Stimulated activated CD8-positive, alpha-beta memory T cell treated with anti-CD3 and anti-CD28 coated beads, Interleukin-4, amount 100 ng/mL, for 4 hours (primary cell): ENCODE measurements at places on chromosomes 11 and 22.

DNA sequence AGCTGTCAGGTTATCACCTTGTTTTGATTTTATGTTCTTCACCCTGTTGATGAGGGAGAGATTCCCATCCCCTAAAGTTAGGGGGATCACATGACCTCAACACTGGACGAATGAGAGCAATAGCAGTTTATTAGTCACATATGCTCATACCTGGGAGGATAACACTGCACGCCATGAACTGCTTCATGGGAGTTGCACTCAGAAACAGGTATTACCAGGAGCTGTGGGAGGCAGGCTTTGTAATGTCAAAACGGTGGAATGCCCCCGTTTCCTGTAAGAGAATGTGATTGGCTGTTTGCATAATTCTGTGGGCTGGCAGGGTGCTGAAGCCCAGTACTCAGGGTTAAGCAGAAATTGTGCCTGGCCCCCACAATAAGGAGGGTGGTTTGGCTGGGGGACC lies 3.2 kb upstream of the THY1 start:
- DNase-seq = no peak

DNA sequence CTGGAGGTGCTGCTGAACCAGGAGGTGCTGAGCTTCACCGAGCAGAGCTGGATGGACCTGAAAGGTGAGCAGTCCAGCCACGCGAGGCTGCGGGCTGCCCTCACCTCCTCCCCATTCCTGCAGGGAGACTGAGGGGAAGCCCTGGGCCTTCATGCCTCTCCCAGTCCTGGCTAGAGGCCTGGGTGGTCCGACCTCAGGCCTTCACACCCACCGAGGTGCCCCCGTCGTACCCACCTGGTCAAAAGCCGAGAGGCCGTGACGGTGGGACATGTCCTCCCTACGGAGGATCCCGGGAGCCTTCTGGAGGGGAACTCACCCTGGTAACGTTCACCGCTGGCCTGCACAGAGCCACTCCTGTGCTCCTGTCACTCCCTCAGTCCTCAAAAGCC lies 5.1 kb downstream of the SUSD2 start:
- no peak for DNase-seq

DNA sequence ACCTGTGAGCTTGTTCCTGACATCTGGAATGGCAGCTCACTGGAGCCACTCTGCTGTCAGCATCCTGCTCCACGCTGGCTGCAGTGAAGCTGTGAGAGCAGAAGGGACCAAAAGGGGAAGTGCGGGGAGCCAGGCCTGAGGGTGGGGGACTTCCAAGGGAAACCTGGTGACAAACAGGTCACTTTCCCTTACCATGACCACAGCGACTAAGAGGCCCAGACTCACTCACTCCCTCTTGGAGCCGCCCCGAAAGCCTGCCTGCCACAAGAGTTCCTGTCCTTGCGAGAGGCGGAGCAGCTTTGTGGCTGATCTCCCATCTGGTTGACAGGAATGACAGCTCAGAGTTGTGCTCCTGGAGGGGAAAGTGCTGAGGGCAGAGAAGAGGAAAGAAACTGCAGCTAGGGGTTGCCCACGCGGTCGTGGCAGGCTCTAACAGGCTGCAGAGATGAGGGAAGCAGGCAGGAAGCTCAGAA lies 183.8 kb upstream of the NTM start:
- DNase-seq = no peak

GRCh38 chr11:125975634-125976033 lies 29.8 kb downstream of the VSIG10L2 start:
- no peak for DNase-seq

GRCh38 chr11:12238420-12238819 lies 128.0 kb downstream of the MICAL2 start:
- DNase-seq = no peak

DNA sequence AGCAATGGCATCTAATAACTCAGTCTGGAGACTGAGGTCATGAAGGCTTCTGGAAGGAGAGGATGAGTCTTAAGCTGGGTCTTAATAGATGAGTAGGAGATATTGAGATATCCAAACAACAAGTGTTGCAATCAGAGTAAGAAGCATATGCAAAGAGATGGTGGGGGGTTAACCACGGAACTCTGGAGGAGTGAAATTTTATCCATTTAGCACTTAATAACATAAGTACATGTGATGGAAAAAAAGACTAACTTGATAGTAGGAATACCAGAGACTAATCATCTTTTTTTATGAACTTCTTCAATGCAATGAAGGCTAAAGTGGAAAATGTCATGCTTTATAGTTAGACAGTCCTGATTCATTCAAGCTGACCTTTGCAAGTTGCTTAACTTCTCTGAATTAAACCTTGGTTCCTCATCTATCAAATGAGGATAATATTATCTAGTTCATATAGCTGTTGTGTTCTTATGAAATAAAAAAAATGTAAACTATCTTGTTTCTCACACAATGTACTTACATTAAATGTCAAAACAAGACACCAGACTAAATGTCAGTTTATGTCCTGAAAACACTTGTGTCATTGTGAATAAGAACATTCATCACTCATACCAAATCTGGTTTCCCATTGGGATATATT lies 403.1 kb upstream of the CCDC90B start:
- DNase-seq = no peak
